Esophagus muscularis mucosa (tissue), 4 donors: ENCODE measurements at places on chromosomes 2 and 18. TPM values are rescaled to one million over a fixed set of nuclear protein-coding genes. Genes with fewer than 3 reads are reported as not detected.

The FAP gene
- total RNA-seq: 16.7 TPM

The ZNG1B gene
- total RNA-seq: 39.0 TPM

The GRB14 gene
- total RNA-seq: 3.3 TPM

The CCDC74A gene
- total RNA-seq: 8.2 TPM

The BCL11A gene
- total RNA-seq: 3.5 TPM

The MREG gene
- 0.91 TPM for total RNA-seq

The ABCA12 gene
- not detected for total RNA-seq

The SERPINB11 gene
- total RNA-seq: not detected

The RBM44 gene
- 0.42 TPM for total RNA-seq

The ASAP2 gene
- 20.8 TPM for total RNA-seq

The STRN gene
- total RNA-seq: 21.8 TPM

The CXXC1 gene
- total RNA-seq: 58.1 TPM

The GATA6 gene
- total RNA-seq: 9.5 TPM

The PTPRM gene
- total RNA-seq: 62.7 TPM

The C2orf78 gene
- not detected for total RNA-seq

The CRACDL gene
- total RNA-seq: 2.2 TPM

The PAX3 gene
- not detected for total RNA-seq

The KCNS3 gene
- 19.9 TPM for total RNA-seq

The CPLX4 gene
- total RNA-seq: not detected

The CLEC4F gene
- total RNA-seq: not detected

- DNase-seq: no peak
These were observed 86.8 kb upstream of the TFPI start for GRCh38 chr2:187640926-187641510.

DNA sequence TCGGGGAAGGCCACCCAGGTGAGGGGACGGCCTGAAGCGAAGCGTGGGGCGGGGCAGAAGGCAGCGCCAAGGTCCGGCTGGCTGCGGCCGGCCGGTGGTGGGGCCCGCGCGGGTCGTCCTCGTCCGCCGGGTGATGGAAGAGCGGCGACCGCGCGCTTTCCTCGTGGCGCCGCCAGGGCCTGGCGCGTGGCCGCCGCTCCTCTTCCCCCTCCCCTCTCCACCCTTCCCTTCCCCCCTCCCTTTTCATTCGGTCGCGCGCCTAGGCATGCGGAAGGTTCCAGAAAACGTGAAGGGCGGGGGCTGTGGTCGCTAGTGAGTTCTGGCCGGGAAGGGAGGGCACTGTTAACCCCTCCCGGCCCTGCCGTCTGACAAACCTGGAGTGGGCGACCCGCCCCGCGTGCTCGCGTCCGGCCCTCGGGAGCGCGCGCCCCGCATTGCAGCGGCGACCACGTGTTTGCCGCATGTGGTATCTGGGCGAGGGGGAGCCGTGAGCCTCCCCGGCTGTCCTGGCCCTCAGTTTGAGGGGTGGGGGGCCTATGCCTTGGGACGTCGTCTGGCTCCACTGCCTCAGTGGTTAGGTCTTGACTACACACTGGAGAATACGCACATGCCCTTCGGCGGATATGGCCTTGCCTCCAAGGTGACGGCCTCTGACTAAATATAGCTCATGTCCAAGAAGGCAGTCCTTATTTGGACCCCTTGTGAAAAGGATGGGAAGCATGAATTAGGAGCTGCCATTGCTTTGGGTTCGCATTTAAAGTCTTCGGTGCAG lies 579 bp downstream of the MAT2A start:
- DNase-seq: peak; percentile 94

DNA sequence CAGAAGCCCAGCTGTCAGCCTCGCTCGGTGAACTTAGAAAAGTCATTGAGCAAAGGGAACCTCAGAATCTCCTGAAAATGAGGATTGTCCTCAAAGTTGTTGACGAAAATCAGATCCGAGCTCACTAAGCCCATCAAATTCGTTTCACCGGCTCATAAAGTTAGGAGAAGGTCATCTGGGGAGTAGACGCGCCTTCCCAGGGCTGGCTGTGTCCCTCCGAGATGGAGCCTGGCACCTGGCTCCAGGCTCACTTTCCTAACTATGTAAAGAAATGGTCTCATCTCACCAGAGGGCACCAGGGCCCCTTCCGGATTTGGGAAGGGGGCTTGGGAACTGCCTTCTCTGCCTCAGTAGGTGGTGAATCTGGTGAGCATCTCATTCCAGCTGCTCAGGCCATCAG lies 145.5 kb downstream of the PXDN start:
- DNase-seq: no peak

GRCh38 chr18:43587538-43588153 lies 310.4 kb upstream of the SYT4 start:
- DNase-seq: no peak

GRCh38 chr2:20034821-20035220 lies 16.6 kb downstream of the LAPTM4A start:
- DNase-seq: no peak

GRCh38 chr2:50263728-50264127 lies 768.2 kb downstream of the NRXN1 start:
- no peak for DNase-seq

- DNase-seq: no peak
These were observed 1.0 kb downstream of the PLEKHB2 start for GRCh38 chr2:131105950-131106801.

- DNase-seq: no peak
These were observed 35.8 kb downstream of the GREB1 start for GRCh38 chr2:11569636-11570035.

GRCh38 chr2:126512026-126512425 lies 143.9 kb upstream of the GYPC start:
- no peak for DNase-seq

- DNase-seq: no peak
These were observed 62.2 kb downstream of the TTC21B start for GRCh38 chr2:165891345-165891744.

DNA sequence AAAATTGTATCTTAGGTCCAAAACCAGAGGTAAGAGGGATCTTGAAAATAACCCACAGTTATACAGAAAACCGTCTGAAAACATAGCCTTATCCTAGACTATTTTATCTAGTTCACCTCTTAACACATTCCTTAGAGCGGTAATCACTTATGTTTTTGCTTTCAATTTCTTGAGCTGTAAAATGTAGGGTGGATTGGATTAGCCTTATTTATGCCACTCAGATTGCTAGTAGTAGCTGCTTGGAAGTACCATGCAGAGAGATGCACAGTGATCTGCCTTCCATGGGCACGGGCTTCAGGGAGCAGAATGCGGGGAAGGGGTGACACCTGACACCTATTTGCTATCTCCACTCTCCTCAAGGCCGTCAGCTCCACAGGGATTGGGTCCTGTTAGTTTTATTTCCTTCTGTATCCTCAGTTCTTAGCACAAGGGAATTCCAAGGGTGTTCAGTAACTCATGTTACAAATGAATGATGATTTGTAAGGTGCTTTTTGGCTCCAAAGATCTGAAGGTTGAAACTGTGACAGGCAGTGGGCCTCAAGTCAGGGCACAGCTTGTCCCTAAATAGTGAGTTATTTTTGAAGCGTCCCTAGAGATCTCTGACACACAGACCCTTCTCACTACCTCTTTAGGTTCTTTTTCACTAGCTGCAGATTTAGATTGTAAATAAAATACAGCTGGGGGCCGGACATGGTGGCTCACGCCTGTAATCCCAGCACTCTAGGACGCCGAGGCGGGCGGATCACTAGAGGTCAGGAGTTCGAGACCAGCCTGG lies 64.0 kb upstream of the PMAIP1 start:
- DNase-seq: no peak

- DNase-seq: no peak
These were observed 131.3 kb upstream of the GPC1 start for GRCh38 chr2:240303896-240304745.

DNA sequence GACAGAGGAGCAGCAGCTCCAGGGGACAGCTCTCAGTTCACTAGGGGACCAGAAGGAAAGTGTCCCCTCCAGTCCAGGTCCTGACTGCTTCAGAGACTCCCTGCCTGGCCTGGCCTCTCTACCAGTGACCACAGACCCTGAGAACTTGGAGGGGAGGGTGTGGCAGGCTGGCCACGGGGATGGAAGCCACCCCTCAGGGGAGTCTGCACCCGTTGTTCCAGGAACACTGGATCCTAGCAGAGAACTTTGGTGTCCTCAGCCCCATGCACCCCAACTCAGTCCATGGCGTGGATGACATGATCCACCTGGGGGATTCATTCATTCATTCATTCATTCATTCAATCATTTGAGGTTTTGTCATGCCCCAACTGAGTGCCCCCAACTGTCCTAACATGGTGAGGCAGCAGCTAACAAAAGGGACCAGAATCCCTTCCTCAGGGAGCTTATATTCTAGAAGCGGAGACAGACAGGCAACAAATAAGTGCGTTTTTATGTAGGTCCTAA lies 31.9 kb downstream of the MYO7B start:
- DNase-seq: no peak

- DNase-seq: no peak
These were observed 40.3 kb downstream of the SNORC start for GRCh38 chr2:232910376-232910775.

DNA sequence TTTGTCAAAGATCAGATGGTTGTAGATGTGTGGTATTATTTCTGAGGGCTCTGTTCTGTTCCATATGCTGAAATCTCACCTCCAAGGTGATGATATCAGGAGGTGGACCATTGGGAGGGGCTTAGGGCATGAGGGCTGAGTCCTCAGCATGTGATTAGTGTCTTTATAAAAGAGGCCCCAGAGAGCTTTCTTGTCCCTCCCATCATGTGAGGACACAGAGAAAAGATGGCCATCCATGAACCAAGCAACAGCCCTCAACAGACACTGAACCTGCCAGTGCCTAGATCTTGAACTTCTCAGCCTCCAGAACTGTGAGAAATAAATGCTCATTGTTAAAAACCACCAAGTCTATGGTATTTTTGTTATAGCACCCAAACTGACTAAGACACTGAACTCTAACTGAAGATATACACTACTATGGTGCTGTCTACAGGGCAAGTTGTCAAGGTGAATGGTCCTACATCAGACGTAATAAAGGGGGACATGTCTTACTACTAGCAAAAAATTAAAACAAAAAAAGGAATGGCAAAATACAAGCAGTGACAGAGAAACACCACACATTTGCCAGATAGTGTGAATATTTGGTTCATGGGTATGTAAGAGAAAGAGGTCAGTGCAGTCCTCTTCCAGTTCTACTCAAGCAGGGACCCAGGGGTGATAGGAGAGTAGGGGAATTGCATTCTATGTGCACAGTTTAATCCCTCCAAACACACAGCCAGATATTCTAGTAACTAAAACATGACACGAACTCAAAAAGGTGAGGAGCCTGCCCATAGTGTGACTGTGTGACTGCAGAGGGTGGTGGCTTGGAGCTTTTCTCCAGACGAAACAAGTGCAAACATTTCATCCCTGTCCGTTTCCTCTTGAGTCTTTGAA lies 164.4 kb upstream of the MYCN start:
- DNase-seq: no peak

GRCh38 chr2:8235419-8235818 lies 446.4 kb upstream of the ID2 start:
- DNase-seq: no peak

GRCh38 chr18:80229766-80230745 lies 17.3 kb downstream of the PARD6G start:
- peak; percentile 72 for DNase-seq

GRCh38 chr18:63253014-63253413 lies 66.6 kb downstream of the BCL2 start:
- peak; percentile 45 for DNase-seq

GRCh38 chr18:26119246-26119645 lies 14.4 kb upstream of the PSMA8 start:
- DNase-seq: no peak

DNA sequence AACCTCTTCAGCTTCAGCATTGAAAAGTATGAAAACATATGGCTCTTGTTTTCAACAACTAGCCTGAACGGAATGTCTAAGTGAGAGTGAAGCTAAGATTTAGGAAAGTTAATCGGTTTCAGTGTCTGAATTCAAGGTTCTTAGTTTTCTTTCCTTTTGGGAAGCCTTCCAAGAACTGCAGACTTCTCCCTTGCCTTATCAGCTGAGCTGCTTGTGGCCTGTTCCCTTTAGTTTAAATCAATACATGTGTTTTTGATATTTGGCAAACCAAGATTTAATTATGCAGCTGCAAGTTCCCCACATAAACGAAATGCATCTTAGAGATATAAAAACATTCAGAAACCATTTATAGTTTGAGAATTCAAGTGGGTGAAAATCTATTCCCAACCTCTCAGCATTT lies 274.3 kb upstream of the NRP2 start:
- no peak for DNase-seq

- DNase-seq: peak; percentile 39
These were observed 86.0 kb upstream of the TMEM247 start for GRCh38 chr2:46393347-46393820.

GRCh38 chr2:36564377-36564930 lies 33.5 kb downstream of the FEZ2 start:
- no peak for DNase-seq
